Stimulated activated CD4-positive, alpha-beta T cell treated with anti-CD3 and anti-CD28 coated beads, Interleukin-15, amount 100 ng/mL, for 48 hours (primary cell): ENCODE measurements at places on chromosomes 11 and 22.

GRCh38 chr11:10709299-10710086 is 15.9 kb upstream of the IRAG1 start:
- DNase-seq: no peak

GRCh38 chr11:29171360-29171950 is 845.4 kb downstream of the KCNA4 start:
- DNase-seq: no peak

DNA sequence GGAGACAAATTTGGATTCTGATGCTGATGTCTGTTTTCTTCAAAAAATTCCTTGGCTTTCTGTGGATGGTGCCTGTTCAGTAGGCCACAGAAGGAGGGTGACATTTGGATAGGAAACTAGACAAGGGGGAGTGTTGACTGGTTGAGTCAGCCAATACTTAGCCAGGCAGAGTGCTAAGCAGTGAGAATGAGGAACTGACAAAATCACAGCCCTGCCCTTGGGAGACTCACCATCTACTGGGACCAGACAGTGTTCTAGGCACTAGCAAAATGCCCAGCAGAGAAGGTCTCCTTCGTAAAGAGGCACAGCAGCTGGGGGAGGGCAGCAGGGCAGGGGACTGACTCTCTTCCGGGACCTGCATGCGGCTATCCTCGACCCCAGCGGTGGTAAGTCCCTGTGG is 190.2 kb downstream of the DSCAML1 start:
- DNase-seq: no peak

DNA sequence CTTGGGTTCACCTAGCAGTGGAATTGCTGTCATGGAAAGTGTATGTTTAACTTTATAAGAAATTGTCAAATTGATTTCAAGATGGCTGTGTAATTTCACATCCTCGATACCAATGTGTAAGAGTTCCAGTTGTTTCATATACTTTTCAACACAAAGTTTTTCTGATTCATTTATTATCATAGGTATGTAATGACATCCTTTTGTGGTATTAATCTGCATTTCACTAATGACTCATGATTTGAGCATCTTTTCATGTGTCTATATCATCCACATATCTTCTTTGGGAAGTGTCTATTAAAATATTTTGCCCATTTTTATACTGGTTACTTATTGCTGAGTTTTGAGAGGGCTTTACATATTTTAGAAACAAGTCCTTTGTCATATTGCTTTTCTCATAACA is 17.0 kb upstream of the GLYATL1B start:
- no peak for DNase-seq

GRCh38 chr11:15651033-15651432 is 536.3 kb downstream of the INSC start:
- no peak for DNase-seq

DNA sequence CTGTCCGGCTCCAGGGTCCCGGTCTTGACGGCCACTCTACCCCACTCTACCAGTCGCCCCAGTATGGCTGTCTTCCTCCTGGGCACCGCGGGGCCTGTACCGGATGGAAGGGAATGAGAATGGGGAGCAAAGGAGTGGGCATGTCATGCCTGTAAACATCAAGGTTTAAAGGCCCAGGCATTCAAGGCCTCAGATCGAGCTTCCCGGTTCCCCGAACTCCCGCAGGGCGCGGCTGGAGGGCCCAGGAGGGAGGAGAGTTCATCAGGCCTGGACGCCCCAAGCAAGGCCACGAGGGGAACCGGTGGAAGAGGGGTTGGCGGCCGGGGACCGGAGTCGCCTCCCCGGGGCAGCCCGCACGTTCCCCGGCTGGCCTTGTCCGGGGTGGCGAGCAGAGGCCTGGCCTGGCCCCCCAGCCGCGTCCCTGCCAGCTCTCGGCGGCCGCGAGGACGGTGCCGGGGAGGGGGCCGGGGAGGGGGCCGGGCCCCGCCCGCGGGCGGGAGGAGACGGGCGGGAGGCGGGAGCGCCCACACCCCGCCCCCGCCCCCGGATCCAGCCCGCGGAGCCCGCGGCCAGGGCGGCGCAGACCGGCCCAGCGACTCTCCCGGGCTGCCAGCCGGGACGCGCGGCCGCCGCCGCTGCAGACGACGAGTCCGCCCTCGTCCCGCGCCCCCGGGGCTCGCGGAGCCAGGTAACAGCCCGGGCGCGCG is at the start of gene CDC42EP1:
TSS of gene CDC42EP1 (plus strand) at position 580 of the 707 bp plus-strand sequence. CDS start 5,870 bp downstream, outside the sequence.
- no peak for DNase-seq

GRCh38 chr11:44727373-44728287 is 868 bp downstream of the TSPAN18 start:
- peak; percentile 79 for DNase-seq

DNA sequence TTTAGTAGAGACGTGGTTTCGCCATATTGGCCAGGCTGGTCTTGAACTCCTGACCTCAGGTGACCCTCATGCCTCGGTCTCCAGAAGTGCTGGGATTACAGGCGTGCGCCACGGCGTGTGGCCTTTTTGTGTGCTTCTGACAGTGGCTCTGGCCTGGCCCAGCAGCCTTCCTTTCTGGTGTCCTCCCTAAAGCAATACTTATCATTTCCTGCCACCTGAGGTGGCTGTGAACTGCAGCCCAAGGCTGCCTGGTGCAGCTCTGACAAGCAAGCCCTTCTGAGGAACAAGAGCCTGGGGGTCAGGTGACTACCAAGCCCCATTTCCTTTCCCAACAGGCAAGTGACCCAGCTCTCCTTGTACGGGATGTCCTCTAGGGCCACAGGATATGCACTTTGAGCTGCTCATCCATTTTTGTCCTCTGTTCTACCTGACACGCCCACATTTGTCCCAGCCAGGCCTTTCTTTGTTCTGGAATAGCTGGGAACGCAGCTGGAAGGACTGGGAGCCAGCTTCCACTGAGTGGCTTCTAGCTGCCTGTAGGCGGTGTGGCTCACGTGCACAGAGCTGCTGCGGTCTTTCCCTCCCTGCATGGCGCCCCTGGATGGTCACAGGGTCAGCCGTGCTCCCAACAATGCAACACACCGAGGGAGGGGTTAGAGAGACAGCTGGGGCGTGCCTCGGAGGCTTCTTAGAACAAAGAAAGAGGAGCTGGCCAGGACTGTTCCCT is 12.3 kb upstream of the BID start:
- no peak for DNase-seq

DNA sequence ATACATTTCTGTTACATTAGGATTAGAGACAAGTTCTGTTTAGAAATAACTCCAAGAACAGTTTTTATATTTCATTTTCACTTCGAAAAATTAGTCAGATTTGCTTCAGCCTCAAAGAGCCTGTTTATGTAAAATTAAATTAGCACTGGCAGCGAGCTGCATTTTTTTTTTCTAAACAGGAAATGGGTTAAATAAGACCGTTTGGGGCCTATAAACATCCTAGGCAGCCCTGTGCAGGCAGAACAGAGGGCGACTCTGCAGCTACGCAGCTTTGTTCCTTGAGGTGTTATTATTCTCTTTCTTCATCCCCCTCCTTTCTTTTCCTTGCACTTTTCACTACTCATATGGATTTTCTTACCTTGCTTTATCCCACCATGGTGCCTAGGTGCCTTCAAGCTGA is 48.7 kb downstream of the CWC15 start:
- no peak for DNase-seq

GRCh38 chr11:126637795-126638175 is 282.3 kb downstream of the ST3GAL4 start:
- no peak for DNase-seq

- DNase-seq: no peak
Observed at GRCh38 chr11:61037441-61038093, 64.7 kb upstream of the CD5 start.

GRCh38 chr11:128707681-128708080 is 13.8 kb downstream of the FLI1 start:
- DNase-seq: no peak

GRCh38 chr22:19199479-19199878 is 20.9 kb upstream of the SLC25A1 start:
- DNase-seq: no peak

GRCh38 chr22:39292561-39293074 is 26.8 kb downstream of the RPL3 start:
- no peak for DNase-seq

DNA sequence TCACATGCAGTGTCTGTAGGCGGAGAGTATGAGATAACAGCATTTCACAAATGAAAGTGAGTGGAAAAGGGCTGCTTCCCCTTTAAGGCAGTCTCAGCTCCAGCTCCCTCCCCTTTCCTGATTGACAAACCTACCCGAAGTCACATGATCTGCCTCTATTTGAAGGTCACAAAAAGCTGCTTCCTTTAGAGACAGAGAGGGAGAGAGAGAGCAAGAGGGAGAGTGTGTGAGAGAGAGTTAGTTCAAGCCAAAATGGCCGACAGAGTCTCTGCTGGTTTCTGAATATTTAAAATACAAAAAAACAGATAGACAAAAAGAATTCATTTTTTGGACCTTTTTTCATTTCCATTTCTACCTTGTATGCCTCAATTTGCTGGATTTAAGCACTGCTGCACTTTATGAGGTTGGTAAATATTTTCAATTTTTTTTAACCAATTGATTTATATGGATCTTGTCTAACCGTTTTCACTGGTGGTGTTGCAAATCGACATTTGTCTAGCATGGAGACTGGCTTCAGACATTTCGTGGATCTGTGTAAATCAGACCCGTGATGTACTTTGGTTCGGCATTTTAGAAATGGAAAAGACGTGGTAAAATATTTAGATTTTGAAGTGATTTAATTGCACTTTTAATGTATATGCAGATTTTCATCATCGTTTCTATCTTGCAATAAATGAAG is at the start of gene TNRC6B:
TSS of gene TNRC6B (plus strand) at position 188 of the 679 bp plus-strand sequence. CDS start at position 399, 211 bp downstream.
- peak; percentile 70 for DNase-seq

DNA sequence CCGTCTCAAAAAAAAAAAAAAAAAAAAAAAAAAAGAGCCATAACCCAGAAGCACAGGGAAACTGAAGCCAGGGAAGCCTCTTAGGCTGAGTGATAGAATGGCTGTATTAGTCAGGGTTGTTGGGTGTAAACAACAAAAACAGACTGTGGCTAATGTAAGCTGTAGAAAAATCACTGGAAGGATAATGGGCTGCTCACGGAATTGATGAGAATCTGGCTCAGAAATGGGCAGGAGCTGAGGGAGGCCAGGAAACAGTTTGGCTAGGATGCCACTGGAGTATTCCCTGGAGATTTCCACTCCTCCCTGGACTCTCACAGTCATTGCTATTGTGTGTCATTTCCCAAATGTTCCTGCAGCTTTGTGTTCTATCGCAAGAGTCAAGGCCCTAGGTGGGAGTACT is 22.4 kb downstream of the SLC22A6 start:
- DNase-seq: no peak

DNA sequence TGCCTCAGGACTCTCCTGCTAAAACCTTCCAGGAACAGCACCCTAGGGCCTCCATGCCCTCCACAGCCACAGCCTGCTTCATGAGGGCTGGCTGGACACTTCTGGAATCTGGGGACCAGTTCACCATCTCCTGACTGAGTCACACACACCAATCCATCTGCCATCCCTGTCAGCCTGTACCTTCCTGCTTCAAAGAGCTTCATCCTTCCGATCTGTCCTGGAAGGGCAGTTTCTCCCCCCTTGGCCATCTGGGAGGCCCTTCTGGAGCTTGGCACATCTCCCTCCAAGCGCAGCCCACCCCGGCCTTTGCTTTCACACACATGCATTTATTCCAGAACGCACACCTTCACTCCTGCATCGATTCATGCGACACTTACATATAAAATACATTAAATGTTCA is 13.0 kb downstream of the APBB1 start:
- DNase-seq: no peak

DNA sequence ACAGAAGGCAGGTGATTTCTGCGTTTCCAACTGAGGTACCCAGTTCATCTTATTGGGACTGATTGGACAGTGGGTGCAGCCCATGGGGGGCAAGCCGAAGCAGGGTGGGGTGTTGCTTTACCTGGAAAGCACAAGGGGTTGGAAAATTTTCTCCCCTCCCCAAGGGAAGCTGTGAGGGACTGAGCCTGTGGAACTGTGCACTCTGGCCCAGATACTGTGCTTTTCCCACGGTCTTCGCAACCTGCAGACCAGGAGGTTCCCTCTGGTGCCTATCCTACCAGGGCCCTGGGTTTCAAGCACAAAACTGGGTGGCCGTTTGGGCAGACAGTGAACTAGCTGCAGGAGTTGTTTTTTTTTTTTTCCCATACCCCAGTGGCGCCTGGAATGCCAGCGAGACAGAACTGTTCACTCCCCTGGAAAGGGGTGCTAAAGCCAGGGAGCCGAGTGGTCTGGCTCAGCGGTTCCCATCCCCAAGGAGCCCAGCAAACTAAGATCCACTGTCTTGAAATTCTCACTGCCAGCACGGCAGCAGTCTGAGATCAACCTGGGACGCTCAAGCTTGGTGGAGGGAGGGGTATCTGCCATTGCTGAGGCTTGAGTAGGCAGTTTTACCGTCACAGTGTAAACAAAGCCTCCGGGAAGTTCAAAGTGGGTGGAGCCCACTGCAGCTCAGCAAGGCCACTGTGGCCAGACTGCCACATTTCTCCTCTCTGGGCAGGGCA is 97.2 kb downstream of the JRKL start:
- DNase-seq: no peak

DNA sequence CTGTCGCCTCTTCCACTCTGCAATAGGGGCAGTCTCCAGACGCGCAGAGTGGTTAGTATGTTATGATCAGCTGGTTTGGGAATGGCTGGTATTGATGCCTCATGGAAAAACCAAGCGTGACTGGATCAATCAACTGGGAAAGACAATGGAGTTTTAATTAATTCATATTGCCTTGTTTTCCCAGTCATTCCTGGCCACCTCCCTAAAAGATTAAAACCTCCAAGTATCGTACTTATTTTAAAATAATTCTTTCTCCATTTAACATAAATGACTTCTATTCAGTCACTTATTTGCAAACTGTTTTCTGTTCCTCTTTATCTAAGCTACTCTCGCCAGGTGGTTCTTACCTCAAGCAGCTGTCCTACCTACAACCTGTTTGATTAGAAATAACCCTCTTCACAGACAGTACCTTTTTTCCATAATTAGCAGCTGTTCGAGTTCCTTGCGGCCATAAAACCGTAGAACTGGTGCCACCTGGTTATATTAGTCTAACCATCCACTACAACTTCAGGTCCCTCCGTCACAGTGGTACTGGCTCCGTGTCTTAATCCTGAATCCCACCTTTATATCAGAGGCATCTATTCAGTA is 898 bp downstream of the ZNF215 start:
- DNase-seq: no peak

- no peak for DNase-seq
Observed at GRCh38 chr22:47748957-47749356, 986.5 kb downstream of the TBC1D22A start.

- DNase-seq: no peak
Observed at GRCh38 chr11:44833877-44834452, 107.2 kb downstream of the TSPAN18 start.

GRCh38 chr11:128731041-128731663 is 37.3 kb downstream of the FLI1 start:
- DNase-seq: no peak

DNA sequence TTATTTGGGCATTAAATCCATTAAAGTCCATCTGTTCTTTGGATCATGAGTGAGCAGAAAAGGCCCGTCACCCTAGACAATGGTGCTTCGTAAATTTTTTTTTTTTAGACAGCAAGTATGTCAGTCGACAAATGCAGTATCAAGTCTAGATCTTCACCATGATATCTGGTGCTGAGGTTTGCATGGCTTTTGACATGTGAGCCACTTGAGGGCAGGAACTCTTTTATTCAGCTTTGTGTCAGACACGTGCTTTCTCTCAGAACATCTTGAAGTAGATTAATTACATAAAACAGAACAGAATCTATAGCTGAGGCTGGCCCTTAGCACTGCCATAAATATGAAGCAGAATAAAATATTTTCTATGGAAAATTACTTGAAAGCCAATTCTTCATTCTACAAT is 62.9 kb upstream of the CARD18 start:
- DNase-seq: no peak

GRCh38 chr11:13008061-13008435 is 1.1 kb upstream of the RASSF10 start:
- DNase-seq: no peak
